CMK (cell line): ENCODE measurements at places on chromosomes 6 and 20.

DNA sequence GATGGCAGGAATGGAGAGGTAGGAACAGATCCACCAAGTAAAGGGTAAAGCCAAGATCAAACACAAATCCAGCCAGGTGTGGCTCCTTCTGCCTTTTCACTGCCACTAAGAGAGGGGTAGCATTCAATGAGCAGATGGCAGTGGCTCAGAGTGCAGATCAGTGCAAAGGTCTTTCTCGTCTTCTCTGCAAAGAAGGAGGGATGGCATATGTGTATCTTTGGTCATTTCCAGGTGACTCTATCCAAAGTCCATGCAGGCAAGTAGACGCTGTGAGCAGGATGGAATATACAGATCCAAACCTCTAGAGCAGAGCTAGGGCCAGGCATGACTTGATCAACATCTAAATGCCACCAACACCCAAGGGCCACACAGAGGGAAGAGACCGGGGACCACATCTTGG, 6.9 kb downstream of the BANF2 start:
- no peak for DNase-seq

DNA sequence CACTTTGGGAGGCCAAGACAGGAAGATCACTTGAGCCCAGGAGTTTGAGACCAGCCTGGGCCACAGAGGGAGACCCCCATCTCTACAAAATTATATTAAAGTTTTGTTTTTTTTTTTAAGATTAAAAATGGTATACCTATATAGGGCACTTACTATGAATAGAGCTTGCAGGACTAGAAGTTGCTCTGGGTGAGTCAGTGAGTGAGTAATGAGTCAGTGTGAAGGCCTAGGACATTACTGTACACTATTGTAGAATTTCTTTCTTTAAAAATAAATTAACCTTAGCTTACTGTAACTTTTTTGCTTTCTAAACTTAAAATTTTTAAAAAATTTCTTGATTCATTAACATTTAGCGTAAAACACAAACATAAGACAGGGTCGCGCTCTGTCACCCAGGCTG, 29.7 kb downstream of the STK35 start:
- DNase-seq: no peak

- no peak for DNase-seq
Observed at GRCh38 chr6:167574431-167575151, 249.7 kb downstream of the TTLL2 start.

DNA sequence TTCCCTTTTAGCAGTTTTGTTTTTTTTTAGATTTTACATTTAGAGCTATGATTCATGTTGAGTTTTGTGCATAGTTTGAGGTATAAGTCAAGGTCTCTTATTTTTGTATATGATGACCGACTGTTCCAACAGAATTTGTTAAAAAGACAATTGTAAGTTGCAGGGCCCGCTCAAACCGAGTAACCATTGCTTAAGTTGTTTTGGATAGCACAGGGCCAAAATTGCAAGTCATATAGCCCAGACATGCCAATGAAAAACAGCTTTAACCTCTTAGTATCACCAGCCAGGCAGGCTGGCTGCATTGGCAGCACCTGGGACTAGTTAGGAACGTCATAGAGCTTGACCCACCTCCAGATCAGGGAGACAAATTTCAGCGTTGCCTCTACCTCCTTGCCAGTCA, 47.3 kb downstream of the PFDN4 start:
- DNase-seq: no peak

GRCh38 chr6:157561929-157562810, 181.2 kb downstream of the ZDHHC14 start:
- no peak for DNase-seq
